ENCODE measurements at places on chromosomes 2 and 18. TPM values are rescaled to one million over a fixed set of nuclear protein-coding genes. Genes with fewer than 3 reads are reported as not detected.

DNA sequence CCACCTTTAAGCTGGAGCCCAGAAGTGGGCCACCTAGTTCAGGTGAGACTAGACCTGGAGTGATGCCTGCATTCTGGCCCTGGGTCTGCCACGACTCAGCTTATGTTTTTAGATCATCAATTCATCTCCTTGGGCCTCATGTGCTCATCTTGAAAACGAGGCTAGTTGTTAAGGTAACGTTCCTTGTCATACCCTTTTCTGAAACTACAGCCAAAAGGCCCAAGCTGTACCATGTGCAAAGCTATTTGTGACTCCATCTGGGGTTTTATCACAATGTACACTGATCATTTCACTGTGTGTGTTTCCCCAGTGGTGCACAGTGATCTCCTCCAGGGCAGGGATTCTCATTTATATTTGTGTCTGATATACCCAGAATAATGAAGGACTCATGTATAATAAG is 138.4 kb upstream of the COPS8 start:
- DNase-seq: no peak

CFAP65 gene
- total RNA-seq: not detected

UGT1A6 gene
- 22.9 TPM for total RNA-seq

- no peak for DNase-seq
Observed at GRCh38 chr2:137966043-137966442, 1.8 kb downstream of the HNMT start.

DNA sequence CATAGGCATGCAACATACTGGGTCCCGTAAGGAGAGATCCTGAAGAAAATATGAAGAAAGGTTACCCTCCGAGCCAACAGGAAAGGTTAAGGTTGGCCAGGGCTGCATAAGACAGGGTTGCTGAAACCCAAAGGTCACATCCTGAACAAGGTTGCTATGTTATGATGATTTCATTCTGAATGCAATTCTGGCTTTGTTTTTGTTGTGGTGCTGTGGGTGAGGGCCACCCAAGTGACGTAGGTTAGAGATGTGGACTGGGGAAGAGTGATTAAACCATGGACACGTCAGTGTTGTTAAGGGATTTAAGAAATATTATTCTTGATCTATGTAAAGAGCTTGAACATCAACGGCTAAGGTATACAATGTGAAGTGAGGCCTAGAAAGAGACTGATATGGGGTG is 60.0 kb downstream of the ZEB2 start:
- no peak for DNase-seq

- DNase-seq: peak; percentile 41
Observed at GRCh38 chr2:32064021-32064601, 755 bp downstream of the SPAST start.

DNA sequence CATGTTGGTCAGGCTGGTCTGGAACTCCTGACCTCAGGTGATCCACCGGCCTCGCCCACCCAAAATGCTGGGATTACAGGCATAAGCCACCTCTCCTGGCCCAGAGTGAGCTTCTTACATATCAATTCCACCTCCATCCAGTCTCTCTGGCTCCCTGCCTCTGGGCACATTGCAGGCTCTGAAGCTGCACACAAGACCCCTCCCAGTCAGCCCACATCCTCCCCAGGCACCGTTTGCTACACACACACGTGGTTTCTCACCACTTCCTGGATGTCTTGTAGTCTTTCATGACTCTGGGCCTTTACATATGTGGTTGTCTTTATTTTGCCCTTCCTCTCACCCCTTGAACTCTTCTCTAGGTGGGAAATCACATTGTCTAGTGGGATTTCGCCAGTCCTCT is 64.0 kb upstream of the CABLES1 start:
- DNase-seq: peak; percentile 82
